ENCODE measurements at places on chromosomes 1 and 21.
A peak's percentile ranks its signal among the peaks of the same experiment; 100 is the strongest.

DNA sequence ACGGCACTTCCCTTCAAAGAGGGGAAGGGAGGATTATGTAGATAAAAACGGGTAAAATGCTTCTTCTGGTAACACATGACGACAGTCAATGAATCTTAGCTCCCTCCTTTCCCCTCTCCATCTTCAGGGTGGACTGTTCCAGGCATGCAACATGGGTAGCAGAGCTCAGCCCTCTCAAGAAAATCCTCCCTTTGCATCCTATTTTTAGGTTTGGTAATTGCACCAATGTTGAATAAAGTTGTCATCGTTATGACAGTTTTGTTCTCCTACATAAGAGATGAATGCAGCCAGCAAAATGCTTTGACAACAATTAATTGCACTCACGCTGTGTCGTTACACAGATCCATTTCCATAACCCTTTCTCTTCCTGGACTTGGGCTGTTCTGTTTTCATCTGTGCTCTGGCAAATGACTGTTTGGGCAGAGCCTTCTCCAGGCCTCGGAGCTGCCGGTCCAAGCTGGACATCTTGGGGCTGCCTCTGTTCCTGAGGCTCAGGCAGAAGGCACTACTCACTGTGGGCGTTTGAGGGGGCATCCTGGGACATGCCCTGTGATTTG is 127.6 kb downstream of the CNIH3 start:
- no peak for DNase-seq

GRCh38 chr1:200880212-200880611 is 7.4 kb downstream of the GPR25 start:
- no peak for DNase-seq

DNA sequence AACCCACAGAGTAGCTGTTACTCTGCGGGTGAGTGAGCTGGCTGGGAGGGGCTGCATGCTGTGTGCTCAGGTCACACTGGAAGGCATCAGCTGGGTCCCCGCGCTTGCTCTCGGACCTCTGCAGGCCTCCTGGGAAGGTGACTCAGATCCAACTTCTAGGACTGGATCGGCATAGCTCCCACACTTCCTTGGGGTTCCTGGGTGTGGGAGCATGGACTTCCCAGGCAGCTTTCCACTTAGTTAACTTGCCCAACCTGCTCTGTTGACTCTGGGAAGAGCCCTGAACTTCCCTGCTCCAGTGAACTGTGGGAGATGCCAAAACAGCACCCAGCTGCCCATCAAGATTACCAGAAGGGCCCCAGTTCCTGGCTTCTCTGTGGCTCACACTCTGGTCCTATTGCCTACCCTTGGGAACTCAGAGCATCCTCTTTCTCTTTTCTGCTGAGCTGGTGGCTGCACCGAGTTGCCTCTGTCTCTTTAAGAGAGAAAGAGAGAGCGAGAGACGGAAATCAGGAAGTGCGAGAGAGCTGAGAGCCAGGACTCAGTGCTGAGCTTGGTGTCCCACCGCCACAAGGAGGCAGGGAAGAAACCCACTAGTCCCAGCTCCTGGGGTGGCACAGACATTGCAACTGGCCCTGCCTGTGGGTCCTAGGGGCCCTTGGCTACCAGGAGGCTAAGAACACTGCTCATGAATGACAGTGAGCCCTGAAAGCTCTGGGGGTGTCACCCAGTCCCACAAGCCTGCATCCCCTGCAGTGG is at the start of gene IKBKE:
IKBKE (plus strand) TSS at position 544 of the 759 bp plus-strand sequence. CDS start 2,752 bp downstream, outside the sequence.
- DNase-seq, result peak; percentile 44

- DNase-seq, result no peak
Observed at GRCh38 chr1:31102501-31102950, 37.0 kb upstream of the PUM1 start.

DNA sequence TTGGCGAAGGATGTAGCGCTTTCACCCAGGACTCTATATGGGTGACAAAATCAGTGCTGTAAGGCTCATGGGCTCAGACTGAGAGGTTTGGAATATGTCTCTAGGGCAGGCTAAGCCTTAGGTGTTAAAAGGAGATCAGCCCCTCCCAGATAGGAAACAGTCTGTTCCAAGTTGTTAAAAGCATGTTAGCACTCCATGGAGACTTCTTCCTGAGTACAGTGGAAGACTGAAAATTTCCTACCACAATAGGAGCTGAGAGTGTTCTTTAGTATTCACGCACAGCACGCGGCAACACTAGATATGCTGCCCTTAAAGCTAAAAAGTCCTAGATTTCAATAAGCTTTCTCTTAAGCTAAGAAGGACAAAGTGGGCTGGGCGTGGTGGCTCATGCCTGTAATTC is 122.1 kb downstream of the TRABD2B start:
- no peak for DNase-seq

DNA sequence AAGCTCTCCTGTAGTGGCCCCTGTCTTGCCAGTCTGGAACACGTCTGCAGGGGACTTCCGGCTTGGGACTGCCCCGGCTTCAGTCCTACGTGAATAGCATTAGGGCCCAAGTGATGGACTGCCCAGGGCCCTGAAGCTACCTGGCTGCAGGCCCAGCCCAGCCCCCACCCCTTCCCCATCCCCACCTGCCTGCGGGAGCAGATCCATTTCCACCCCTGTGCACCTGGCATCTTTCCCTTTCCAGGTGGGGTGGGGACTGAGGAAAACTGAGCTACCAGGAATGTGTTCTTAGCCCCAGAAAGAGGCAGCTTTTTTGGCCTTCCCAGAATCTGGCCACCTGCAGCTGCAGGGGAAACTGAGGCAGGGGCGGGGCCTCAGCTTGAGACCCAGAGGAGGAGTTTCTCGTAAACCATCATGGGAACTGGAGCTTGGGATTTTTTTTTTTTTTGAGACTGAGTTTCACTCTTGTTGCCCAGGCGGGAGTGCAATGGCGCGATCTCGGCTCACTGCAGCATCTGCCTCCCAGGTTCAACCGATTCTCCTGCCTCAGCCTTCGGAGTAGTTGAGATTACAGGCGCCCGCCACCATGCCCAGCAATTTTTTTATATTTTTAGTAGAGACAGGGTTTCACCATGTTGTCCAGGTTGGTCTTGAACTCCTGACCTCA is 3.2 kb downstream of the EDN2 start:
- DNase-seq, result no peak

- DNase-seq, result no peak
Observed at GRCh38 chr1:107225706-107226105, 84.9 kb downstream of the NTNG1 start.

DNA sequence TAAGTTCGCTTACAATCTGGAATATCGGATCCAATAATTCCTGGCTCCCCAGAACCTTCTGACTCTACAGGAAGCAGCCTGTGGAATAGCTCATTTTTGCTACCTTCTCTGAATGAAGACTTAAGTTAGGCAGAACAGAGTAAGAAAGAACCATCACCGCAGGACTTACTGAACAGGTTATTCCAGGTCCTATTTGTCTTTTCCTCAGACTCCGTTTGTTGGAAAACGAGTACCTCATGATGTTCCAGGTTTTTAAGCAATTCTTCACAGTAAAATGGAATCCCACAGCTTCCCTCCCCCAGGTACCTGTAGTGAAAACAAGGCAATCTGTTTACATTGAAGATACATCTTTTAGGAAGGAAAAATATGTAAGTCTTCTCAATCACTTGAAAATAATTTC is 59.8 kb downstream of the ADCY10 start:
- DNase-seq, result no peak

DNA sequence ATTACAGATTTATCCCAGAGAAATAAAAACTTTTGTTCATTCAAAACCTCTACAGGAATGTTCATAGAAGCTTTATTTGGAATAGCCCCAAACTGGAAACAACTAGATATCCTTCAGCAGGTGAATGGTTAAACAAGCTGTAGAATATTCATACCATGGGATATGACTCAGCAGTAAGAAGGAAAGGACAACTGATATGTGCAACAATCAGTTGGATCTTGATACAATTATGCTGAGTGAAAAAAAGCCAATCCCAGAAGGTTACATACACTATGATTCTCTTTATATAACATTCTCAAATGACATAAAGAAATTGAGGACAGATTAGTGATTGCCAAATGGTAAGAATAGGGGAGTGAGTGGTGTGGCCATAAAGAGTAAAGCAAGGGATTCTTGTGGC is 376.7 kb downstream of the S1PR1 start:
- no peak for DNase-seq

GRCh38 chr1:175824079-175824478 is 80.7 kb upstream of the TNR start:
- no peak for DNase-seq

GRCh38 chr21:14312871-14313270 is 70.1 kb downstream of the HSPA13 start:
- DNase-seq, result no peak

- no peak for DNase-seq
Observed at GRCh38 chr1:159898527-159898926, 1.4 kb downstream of the CFAP45 start.

GRCh38 chr1:204407295-204407971 is 4.2 kb downstream of the PPP1R15B start:
- DNase-seq, result no peak

- DNase-seq, result no peak
Observed at GRCh38 chr1:6795661-6796060, 10.4 kb downstream of the CAMTA1 start.

- no peak for DNase-seq
Observed at GRCh38 chr1:182602935-182603645, 1.1 kb downstream of the RGS16 start.

GRCh38 chr21:42548687-42549406 is 35.2 kb downstream of the SLC37A1 start:
- DNase-seq, result no peak

- DNase-seq, result no peak
Observed at GRCh38 chr1:38481871-38482826, 377.4 kb downstream of the RRAGC start.

- DNase-seq, result no peak
Observed at GRCh38 chr1:246771366-246771765, 47.2 kb downstream of the SCCPDH start.

DNA sequence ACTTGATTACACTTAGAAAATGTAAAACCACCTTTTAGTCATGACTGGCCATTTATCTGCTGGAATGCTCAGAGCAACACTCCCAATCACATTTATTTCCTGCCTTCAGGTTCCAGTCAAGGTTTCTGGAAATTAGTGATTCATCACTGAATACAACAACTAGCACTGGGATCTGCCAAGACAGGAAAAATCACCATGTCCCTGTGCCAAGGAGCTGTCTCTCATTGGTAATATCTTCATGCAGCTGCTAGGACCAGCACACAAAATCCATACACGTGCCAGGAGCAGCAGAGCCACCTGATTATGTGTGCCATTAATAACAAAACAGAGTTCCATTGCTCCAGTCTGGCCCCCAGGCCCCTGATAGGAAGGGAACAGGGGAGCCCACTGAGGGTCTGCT is 194.6 kb downstream of the TNR start:
- DNase-seq, result no peak

- DNase-seq, result no peak
Observed at GRCh38 chr1:41812453-41812852, 106.3 kb downstream of the HIVEP3 start.
